ENCODE measurements at places on chromosomes 13 and 19. TPM values are rescaled to one million over a fixed set of nuclear protein-coding genes. Genes with fewer than 3 reads are reported as not detected.

Gene TEX101
- not detected for total RNA-seq

Gene CEP89
- 18.0 TPM for total RNA-seq

Gene IFI30
- 143 TPM for total RNA-seq

Gene FOXA3
- total RNA-seq, result not detected

Gene C19orf44
- total RNA-seq, result 3.6 TPM

Gene CCDC70
- not detected for total RNA-seq

Gene A1BG
- 6.9 TPM for total RNA-seq

Gene NFIX
- total RNA-seq, result 0.96 TPM

Data from T-helper 1 cell treated with Interleukin-12 subunit alpha and Interleukin-12 subunit beta and Interleukin-4 antibody, amounts not matched to agents 30 ng/mL and 1 ng/mL, for 36 hours (primary cell).